KBM-7 (cell line): ENCODE measurements at places on chromosomes 13 and 19.
A peak's percentile ranks its signal among the peaks of the same experiment; 100 is the strongest.

GRCh38 chr19:4389064-4389375 lies 11.3 kb downstream of the SH3GL1 start:
- no peak for DNase-seq

DNA sequence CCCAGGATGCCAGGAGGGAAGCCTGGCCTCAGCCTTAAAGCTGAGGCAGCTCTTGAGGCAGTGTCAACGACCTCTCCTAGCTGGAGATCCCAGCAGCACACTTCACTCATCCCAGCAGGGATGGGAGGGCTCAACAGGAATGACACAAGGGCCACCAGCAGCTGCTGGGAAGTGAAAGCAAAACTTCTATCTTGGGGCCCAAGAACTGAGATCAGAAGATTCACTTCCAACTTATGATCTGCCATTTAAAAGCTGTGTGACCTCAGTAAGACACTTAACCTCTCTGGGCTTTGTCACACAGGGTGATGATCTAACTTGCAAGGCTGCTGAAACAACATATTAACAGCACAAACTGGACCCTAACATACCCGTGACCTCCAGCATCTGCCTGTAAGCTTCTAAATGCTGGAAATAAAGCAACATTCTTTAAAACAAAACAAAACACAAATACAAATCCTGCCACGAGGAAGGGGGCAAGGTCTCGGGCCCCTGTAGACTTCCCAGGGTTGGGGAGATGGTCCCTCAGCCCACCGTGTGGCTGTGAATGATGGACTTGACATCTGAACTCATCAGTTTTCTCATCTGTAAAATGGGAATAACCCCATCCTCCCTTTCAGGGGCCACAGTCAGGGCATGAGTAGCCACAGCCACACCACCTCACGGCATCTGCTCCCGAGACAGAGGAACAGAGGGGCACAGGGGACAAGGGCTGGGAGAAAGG lies 22.7 kb downstream of the ELL start:
- no peak for DNase-seq

DNA sequence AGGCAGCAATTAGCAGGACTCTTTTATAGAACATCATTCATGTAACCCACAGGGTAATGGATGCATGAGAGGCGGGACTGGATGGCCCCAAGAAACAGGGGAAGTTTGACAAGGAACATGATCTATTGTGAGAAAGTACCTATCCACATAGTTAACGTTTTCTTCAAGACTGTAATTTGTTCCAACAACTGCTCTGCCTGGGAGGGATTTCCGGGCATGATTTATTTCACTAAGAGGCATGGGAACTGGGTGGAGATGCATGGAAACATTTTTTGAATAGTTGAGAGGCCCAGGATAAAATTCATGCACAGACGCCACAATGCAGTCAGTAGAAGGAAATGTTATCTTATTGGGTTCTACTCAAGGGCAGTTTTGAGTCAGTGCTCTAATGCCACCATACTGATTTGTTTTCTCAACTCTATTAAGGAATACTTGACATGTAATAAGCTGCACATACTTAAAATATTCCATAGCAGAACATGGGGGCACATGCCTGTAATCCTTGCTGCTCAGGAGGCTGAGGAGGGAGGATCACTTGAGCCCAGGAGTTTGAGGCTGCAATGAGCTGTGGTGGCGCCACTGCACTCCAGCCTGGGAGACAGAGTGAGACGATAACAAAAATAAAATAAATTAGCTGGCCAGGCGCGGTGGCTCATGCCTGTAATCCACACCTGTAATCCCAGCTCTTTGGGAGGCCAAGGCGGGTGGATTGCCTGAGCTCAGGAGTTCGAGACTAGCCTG lies 9.9 kb upstream of the ATG4D start:
- DNase-seq, result no peak

DNA sequence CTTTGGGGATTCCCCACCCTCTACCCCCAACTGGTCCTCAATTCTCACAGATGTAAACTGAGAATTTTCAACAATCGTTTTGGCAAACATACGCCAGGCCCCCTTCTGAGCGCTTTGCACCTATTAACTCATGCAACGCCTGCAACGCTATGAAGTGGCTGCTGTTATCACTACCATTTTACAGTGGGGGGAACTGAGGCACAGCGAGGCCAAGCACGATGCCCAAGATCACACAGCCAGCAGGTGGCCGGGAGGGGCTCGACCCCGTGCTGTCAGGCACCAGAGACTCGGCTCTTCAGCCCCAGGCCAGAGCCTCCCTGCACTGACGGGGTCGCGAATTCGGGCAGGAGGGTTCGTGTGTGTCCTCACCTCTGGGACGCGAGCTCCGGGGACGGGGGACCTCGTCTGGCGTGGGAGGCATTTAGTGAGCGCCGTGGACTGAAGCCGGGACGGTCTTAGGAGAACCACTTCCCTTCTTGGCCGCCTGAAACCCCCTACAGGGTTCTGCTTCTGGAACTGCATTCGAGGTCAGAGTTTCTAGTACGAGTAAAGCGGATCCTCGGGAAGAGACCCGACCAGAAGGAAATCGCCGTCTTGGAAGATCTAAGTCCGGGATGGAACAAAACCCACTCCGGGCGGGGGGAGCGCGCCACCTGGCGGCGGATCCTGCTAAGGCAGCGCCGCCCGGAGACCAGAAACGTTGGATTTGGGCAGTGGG lies 21.0 kb downstream of the ZNF114 start:
- peak; percentile 79 for DNase-seq

GRCh38 chr19:17536955-17537354 lies 18.5 kb upstream of the COLGALT1 start:
- DNase-seq, result no peak

GRCh38 chr13:79530270-79530669 lies 49.3 kb downstream of the NDFIP2 start:
- no peak for DNase-seq

GRCh38 chr13:109101550-109102144 lies 472.2 kb downstream of the MYO16 start:
- no peak for DNase-seq

GRCh38 chr19:3194106-3195087 lies 8.7 kb downstream of the NCLN start:
- DNase-seq, result no peak

DNA sequence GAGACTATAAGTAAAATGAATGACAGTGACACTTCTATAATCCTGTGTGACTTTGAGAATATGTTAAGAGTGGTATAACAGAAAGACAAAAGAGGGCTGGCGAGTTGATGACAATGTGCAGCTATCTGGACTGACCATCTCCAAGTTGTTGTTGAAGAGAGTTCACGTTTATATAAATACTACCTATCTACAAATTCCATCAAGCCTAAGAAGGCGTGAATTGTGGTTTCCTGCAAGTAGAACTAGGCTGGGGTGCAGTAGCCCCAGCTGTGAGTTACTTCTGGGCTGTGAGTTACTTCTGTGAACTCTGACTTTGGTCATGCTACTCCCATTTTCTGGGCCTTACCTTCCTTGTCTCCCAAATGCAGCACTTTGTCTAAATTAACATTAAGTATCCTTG lies 561.0 kb downstream of the TBC1D4 start:
- DNase-seq, result no peak

DNA sequence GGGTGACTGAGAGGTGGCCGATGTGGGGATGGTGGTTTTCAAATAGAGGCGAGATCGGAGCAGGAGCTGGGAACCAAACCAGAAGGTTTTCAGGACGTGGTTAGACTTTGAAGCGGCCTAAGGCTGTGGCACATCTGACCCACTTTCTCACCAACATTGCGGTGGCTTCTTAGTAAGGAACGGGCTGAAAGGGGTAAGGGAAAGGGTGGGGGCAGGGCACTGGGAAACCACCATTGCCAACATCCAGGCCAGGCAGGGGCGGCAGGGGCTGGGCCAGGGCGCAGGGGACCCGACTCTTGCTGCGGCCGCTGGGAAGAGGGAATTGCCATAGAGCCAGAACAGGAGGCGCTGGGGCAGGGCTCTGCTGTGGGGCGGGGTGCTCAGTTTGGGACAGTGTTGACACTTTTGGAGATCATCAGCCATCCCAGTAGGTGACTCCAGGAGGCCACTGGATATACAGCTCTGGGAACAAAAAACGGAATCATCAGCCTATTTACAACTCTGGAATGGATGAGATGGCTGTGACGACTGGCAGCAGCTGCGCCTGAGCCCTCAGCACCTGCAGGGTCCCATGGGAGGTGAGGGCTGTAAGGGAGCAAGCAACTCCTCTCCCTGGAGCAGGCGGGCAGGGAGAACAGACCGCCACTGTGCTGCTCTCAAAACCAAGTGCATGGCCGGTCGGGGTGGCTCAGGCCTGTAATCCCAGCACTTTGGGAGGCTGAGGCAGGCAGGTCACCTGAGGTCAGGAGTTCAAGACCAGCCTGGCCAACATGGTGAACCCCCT lies 52.2 kb downstream of the IRS2 start:
- DNase-seq, result no peak
